ENCODE measurements at places on chromosomes 4 and X.

DNA sequence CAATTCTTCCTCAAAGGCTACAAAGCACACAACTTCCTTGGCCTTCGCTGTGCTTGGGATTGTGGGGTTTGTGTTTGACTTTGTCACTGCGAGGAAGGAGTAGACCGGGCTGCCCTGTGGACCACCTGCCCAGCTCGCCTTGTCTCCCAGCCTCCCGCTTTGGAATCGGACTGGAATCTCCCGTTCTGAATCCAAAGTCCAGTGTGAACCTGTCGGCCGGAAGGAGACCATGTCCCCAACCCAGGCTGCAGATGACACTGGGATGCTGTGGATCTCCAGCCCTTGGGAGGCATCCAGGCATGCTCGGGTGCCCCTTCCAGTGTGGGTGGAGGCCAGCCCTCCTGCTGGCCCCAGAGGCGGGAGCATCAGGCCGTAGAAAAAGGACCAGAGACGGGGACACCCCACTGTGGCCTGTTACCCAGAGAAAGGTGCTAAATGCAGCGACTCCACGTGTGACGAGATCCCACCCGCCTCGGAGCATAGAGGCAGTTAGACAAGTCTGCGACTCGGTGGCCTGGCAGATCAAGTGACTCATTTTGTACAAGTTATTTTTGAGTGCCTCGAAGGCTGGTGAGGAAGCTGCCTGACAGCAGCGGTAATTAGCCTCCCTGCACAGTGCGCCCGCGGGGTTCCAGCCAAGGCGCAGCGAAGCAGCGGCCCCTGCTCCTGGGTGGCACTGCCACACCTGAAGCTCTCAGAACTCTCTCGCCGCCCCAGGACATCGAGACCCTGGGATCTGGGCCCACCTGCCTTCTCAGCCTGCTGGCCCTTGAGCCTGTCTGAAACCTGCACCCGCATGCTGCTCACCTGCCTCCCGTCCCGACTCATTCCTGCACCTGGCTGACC lies 57.5 kb downstream of the ADRA2C start:
- no peak for DNase-seq

DNA sequence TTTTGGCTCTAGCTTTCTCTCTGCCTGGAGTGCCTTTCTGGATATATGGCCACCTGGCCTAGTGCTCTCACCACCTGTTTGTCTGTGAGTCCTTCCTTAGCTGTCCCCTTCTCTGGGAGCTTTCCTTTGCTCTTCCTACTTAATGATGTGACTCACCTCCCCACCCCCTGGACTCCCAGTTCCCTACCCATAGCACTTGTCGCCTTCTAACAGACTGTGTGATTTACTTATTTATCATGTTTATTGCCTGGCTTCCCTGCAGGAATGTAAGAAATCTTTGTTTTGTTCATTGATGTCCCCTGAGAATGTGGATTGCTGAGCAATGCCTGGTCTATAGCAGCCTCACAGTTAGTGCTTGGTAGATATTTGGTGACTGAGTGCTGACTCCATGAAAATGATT lies 18.9 kb downstream of the ADD1 start:
- no peak for DNase-seq

GRCh38 chr4:132195176-132195575 lies 953.9 kb upstream of the PCDH10 start:
- DNase-seq = no peak

DNA sequence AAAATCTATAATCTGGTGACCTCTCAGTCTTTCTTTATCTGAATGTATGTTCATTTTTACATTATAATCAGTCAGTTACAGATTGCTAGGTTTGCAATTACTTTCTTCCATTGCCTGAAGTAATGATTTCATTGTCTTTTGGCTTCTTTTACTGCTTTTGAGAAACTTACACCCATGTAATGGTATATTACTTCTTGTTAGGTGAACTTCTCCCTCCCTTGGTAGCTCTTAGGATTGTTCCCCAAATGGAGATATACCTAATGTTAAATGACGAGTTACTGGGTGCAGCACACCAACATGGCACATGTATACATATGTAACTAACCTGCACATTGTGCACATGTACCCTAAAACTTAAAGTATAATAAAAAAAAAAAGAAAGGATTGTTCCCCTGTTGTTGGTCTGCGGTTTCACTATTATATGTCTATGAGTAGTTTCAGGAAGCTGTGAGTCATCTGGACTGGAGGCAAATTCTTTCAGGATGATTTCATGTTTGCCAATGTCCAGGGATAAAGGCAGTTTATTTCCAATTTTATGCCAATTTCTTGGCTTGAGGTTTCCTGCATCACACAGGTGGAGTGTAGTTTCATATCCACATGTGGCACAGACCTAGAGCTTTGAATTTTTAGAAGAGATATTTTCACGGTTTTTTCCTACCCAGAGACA lies 21.8 kb downstream of the SPANXC start:
- no peak for DNase-seq

DNA sequence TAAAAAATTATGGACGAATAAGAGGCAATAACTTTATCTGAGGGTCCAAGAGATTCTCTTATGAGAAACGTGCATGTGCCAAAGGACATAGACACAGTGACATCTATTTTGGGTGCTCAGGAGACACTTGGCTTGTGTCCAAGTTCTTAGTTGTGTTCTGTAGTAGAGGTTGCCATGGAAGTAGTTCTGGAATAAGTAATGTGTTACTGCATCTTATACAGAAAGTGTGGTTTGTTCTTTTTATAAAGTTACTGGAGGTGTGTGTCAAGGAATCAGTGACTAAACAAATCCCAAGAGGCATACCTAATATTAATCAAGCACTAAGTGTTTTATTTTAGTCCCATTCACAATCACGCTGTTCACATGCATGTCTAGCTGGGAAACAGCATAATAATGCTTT lies 305.7 kb downstream of the ARHGAP24 start:
- no peak for DNase-seq

DNA sequence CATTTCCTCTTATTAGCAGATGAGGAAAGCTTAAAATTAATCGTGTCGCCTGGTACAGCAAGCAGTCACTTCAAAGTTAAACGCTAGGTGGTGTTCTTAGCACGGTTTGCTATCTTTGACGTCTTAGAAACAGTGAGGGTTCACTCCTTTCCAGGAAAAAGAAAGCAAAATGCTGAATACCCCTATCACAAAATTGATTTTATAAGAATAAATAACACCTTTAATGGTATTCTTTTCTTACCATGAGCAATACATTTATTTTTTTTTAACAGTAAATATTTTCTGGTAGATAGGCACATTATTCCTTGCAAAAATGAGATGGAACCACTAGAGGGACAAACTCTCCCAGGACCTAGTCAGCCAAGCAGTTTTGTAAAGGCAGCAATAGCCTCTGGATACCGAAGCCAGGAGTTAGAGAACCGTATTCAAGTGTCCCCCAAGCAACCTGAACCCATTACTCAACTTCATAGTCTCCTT lies 153.9 kb downstream of the KDR start:
- peak; percentile 36 for DNase-seq

GRCh38 chr4:81914623-81915022 lies 442.9 kb upstream of the RASGEF1B start:
- DNase-seq = no peak

GRCh38 chrX:16852617-16853179 lies 17.5 kb downstream of the RBBP7 start:
- DNase-seq = no peak

- no peak for DNase-seq
Observed at GRCh38 chrX:11424903-11425674, 131.9 kb downstream of the AMELX start.

GRCh38 chr4:76894537-76895255 lies 3.2 kb downstream of the SOWAHB start:
- DNase-seq = peak; percentile 52

- no peak for DNase-seq
Observed at GRCh38 chr4:76654791-76655190, 219.8 kb downstream of the SHROOM3 start.

- DNase-seq = no peak
Observed at GRCh38 chrX:119391279-119391678, 7.9 kb upstream of the SLC25A43 start.
